Stimulated activated CD8-positive, alpha-beta memory T cell treated with anti-CD3 and anti-CD28 coated beads, Interleukin-7, amount 100 ng/mL, for 4 hours (primary cell): ENCODE measurements at places on chromosomes 4 and X.

DNA sequence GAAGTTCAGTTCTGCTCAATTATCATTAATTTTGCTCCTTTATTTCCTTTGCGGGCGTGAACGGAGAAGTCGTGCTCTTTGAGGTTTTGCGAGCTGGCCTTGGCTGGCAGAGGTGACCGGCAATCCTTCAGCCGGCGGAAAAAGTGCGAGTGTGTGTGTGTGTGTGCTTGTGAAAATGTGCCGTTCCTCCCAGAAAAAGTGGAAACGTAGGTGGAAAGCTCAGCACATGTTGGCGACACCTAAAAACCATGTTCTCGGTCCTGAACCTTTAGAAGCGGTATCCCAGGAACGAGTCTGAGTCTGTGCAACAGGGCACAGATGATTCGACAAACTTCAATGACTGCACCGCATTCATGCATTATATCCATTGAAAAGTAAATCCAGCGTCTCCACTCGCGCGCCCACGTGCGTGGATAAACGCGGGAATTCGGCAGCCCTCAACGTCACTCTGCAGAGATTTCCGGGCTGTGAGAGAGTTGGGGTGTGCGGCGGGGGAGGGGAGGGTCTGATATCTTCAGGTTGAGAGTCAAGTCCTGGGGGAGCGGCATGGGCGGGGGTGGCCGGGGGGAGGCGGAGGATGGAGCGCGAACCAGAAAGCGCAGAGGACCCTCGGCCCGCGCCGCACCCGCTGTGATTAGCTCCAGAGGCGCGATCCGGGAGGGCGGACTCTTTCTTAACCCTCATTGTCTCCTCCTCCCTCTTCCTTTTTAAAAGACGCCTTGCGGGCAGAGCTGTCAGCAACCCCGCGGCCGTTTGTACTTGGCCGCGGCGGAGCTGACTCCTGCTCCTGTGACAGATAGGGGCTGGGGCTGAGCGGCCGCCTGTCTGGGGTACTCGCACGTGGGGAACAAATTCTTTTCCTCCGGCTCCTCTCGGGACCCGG, at the start of gene SHISA3:
SHISA3 (plus strand) TSS at position 737 of the 883 bp plus-strand sequence. CDS start 569 bp downstream, outside the sequence.
- DNase-seq = no peak

DNA sequence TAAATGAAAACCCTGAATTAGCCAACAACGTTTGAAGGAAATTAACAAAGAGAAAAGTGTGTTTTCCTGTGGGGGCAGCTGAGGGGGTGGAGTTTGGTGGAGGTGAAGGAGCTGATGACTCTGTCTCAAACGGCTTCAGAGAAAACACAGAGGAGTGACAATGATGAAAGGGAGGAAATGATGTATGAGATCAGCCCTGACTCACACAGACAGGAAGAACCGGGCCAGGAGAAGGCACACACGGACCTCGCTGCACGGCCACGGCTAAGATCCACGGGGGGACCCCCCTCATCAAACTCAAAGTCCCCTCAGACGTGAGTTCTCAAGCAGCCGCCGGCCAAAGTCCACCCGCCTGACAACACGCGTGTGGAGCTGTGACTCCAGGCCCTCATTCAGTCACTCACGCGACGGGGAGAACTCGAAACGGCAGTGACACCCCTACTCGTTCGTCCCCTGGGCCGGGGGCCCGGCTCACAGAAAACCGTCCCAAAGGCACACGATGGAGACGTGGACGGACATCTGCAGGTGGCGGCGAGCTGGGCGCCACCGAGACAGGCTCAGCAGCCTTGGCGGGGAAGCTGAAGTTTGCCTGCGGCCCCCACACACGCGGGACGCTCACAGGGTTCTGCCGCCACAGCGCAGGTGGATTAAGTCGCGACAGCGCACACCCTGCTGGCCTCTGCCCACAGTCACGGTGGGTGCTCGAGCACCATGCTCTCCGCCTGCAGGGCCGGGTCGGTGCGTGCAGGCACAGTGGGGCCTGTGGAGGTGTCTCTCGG, 28.8 kb downstream of the PPP2R3B start:
- peak; percentile 43 for DNase-seq

GRCh38 chr4:137674066-137674465, 141.8 kb upstream of the PCDH18 start:
- no peak for DNase-seq

DNA sequence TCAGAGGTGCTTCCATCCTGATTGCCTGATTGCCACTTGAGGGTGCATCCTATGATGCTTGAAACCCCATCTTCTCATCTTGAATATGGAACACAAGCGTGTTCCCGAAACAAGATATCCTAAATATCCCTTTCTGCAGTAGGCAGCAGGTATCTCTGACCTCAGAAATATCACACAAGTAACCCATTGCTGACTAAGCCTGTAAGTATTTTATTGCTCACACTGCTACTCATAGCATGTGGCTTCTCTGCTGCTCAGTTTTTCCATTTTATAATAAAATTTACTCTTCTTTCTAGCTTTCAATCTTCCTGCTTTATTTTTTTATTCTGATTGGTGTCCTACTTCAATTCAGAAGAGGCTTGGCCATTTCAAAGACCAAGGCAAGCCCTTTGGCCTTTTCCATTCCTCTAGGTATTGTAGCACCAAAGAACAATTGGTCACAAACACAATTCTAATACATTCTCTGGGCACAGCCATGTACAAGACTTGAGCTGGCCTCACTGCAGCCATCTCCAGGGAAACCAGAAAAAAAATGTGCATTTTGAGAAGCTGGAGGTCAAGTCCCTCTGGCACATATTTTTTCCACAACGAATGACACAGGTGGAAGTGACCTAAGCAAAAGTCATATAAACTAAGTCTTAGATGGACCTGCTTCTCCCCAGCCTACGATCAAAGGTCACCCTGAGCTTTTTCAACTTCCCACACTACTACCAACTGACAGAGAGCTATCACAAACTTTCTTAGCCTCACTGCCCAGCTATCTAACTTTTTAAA, 107.0 kb downstream of the OR13H1 start:
- DNase-seq = no peak

DNA sequence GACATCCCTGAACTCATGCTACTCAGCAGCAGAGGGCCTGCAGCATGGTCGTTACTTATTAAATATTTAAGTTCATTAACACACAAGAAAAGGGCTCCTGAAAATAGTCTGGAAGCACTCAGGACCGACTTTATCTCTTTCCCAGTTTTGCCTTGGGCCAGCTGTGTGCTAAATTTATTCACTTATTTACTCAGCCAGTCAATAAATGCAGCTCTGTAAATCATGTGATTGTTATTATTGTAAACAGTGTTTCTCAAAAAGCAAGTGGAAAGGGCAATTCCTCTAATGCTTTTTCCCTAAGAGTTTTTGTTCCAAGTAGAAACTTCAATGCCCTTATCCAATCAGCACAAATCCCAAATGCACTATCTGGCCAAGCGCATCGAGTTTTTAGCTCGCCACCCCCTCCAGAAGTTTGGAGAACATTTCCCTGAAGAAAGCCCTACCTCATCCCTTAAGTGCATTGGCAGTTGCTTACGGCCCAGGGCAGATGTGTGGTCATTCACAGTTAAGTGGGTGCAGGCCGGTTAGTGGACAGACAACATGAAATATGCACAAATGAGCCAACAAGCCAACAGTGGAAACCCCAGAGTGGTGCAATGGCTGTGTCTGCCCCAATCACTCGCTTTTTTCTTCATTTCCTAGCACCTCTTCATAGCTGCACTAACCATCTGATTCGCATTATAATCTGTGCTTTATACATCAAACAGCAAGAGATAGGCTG, 125.8 kb downstream of the SMIM20 start:
- DNase-seq = no peak

DNA sequence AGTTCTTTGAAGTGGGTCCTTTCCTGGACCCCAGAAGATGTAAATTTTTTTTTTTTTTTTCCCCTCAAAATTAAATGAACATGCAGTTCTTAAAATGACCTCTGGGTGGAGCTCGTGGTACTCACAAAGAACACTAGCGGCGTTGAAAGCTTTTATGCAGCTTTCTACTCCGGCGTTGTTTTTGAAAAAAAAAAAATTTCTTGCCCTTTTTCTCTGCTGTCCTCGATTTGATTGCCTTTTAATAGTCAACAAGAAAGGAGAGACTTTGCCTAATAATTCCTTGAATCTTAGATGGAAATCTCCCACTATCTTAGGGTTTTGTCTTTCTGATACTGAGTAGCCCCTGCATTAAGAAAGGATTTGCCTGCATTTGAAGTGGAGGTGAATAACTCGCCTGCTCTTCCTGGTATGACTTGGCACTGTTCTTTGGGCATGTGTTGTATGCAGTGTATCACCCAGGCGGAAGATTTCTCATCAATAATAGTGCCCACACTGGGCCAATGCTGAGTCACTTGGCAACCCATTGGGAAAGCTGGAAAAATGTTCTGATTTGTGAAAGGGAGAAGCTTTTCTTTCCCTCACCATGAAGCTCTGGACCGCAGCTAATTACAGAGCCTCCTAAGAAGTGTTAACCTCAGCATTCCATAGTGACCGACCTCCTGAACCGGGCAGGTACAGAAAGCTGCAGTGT, 104.0 kb downstream of the PHEX start:
- no peak for DNase-seq

- no peak for DNase-seq
These were observed 1106.0 kb downstream of the STIM2 start for GRCh38 chr4:27966664-27967063.

DNA sequence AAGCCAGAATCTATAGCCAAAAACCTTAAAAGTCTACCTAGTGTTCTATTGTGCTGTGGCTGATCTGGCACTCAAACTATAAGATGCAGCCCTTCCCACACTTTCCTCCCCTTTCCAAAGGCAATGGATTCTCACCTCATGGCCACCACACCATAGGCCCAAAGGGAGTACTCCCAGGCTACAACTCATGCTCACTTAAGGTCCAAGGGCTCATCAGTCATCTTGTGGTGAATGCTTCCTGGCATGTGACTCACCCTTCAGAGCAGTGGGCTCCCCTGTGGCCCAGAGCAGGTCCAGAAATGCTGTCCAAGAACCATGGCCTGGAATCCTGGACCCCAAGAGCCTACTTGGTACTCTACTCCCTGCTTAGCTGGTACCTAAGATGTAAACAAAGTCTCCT, 181.0 kb downstream of the CHRDL1 start:
- no peak for DNase-seq

- no peak for DNase-seq
These were observed 40.2 kb upstream of the CRMP1 start for GRCh38 chr4:5933116-5933515.

GRCh38 chr4:54882616-54883015, 224.9 kb downstream of the KIT start:
- DNase-seq = no peak

DNA sequence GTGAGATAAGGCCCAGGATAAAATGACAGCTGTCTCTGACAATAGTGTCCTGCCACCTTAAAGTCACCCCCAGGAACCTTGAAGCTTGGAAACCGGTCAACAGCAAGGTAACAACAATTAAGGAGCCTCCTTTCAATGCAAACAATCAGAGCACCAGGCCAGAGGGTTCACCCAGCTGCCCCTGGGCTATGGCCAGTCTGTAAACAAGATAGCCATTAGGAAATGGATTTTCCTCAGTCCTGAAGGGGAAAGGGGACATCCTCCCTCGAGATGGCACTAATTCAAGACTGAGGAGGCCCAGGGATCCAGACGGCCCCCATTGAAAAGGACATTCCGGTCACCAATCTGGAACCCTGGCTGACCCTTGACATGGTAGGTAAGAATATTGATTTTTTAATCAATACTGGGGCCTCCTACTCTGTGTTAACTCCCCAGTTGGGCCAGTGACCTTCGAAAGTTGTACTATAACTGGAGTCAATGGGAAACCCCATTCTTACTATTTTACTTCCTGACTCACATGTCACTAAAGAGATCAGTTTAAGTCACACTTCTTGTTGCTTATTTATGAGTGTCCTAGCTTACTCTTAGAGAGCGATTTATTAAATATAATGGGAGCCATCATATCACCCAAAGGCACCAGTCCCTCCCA, 61.7 kb upstream of the CT45A1 start:
- DNase-seq = no peak

GRCh38 chr4:5500165-5500564, 208.2 kb downstream of the EVC2 start:
- DNase-seq = no peak

DNA sequence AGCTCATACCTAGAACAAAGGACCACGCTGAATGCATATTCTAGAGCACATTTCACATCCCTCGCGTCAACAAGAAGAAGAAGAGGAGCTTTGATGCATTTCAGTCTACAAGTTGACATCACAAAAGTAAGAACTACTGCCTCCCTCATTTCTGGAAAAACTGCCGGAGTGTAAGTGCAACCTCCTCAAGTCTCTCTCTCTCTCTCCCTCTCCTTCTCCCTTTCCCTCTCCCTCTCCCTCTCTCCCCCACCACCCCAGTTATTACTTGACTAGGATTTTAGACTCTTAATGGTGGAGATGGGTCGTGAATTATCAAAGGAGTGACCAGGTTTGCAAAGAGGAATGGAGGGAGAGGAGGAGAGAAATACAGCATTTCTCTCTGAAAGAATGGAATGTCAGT, 1.4 kb upstream of the IRS4 start:
- DNase-seq = no peak

GRCh38 chr4:105387466-105387865, 86.4 kb downstream of the PPA2 start:
- DNase-seq = no peak

- DNase-seq = no peak
These were observed 262.8 kb downstream of the PRDM5 start for GRCh38 chr4:120659616-120660170.

DNA sequence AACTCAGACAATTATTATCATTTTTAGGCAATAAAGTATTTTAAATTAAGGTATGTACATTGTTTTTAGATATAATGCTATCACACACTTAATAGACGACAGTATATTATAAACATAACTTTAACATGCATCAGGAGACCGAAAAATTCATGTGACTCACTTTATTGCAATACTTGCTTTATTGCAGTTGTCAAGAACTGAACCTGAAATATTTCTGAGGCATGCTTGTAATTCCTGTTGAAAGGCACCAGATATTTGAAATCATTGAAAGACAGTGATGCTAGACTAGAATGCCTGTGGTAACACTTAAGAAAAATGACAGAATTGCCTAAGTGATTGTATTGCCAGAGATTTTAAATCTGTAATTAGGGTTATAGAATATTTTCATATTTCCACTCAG, 175.6 kb upstream of the MAGEB2 start:
- no peak for DNase-seq

GRCh38 chrX:107675365-107675654, 47.0 kb downstream of the PRPS1 start:
- DNase-seq = no peak

DNA sequence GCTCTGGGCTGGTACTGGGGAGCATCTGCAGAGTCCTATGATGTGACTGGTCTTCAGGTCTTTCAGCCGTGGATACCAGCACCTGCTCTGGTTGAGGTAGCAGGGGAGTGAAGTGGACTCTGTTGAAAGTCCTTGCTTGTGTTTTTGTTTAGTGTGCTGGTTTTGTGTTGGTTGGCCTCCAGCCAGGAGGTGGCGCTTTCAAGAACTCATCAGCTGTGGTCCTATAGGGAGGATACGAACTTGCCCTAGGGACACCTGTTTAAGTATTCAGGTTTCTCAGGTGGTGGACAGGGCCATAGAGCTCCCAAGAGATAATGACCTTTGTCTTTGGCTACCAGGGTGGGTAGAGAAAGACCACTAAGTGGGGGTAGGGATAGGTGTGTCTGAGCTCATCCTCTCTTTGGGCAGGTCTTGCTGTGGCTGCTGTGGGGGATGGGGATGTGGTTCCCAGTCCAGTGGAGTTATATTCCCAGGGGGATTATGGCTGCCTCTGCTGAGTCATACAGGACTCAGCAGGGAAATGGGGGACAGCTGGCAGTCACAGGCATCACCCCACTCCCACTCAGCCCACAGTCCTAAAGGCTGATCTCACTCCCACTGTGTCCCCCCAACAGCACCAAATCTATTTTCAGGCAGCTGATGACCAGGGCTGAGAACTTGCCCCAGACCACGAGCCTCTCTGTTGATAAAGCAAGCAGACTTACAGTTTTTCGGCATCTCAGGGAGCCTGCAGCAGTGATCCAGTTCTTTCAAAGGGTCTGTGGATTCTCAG, 24.1 kb downstream of the MSMO1 start:
- no peak for DNase-seq
